ENCODE measurements at places on chromosomes 3 and 15.
A peak's percentile ranks its signal among the peaks of the same experiment; 100 is the strongest.

- no peak for DNase-seq
Observed at GRCh38 chr3:82281205-82281604, 519.8 kb upstream of the GBE1 start.

DNA sequence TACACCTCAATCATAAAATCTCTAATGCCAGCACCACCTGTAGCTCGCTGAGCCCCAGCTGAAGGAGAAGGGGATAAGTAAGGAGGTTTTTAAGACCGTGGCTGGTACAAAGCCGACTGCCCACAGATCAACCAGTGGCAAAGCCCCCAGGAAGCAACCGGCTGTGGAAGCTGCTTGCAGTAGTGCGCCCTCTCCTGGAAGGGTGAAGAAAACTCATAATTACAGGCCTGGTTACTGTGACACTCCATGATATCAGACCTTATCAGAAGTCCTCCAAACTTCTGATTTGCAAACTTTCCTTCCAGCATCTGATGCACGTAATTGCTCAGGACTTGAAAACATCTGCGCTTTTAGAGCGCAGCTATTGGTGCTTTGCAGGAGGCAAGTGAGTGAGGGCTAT, 63.1 kb upstream of the MCTP2 start:
- DNase-seq, result peak; percentile 45

DNA sequence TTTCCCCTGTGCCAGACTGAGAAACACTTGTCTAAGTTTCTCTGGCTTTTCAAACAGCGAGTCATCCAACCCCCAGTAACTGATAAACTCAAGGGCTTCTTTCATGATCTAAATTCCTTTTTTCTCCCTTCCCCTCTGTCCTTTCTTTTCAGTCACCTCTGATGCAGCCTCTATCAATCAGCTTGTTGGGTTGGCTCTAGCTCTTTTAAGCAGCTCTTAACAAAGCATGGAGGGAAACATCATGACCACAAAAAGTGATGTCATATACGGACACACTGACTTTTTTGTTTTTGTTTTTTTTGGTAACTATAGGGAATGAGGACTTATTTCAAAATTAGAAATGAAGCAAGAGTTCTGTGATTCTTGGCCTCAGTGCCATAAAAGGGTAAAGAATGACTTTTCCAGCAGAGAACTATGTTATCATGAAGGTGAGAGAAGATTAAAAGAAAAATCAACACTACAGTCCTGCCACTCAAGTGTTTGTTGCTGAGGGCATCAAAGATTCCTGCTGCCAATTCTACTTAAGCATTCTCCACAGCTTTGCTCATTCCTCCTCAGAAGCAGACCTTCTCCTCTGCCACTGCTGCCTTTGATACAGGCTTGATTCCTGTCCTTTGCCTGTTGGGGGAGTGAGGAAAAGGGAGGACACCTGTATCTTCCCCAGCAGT, 457.0 kb upstream of the ONECUT1 start:
- DNase-seq, result peak; percentile 61

- DNase-seq, result peak; percentile 59
Observed at GRCh38 chr15:78909791-78910228, 35.0 kb downstream of the CTSH start.

- DNase-seq, result peak; percentile 51
Observed at GRCh38 chr3:134312072-134312872, 61.6 kb upstream of the RYK start.

- peak; percentile 95 for DNase-seq
Observed at GRCh38 chr15:20645956-20646355, 104.4 kb upstream of the GOLGA6L6 start.

GRCh38 chr3:59978979-59979378, 929.2 kb upstream of the CFAP20DC start:
- no peak for DNase-seq

GRCh38 chr3:40306336-40306735, 3.2 kb upstream of the EIF1B start:
- DNase-seq, result no peak

- DNase-seq, result no peak
Observed at GRCh38 chr3:32239307-32240158, 1.1 kb downstream of the CMTM8 start.

DNA sequence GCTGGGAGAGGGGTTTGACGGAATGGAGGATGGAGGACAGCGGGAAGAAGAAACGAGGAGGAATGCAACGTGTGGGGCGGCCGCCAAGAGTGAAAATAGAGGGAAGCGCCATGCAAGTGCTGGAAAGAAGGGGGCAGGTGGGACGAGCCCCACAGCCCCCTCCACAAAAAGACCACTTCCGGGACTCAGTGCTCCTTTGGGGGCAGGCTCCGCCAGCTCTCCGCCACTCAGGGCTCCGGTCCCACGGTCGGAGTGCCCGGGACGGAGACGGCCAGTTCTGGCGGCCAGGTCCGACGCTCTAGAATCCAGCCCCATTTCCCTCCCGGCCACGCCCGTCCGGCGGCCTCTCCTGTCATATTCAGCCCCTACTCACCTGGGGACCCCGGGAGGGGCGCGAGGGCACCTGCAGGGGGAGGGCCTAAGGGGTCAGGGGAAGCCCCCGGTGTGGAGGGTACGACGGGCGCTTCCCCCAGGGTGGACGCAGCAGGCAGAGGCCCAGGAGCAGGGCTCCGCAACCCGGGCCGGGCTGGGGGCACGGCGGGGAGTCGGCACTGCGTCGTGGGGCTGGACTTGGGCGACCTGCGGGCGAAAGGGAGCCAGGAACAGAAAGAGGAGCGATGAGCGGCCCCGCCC, 25.5 kb upstream of the CSPG4 start:
- no peak for DNase-seq

DNA sequence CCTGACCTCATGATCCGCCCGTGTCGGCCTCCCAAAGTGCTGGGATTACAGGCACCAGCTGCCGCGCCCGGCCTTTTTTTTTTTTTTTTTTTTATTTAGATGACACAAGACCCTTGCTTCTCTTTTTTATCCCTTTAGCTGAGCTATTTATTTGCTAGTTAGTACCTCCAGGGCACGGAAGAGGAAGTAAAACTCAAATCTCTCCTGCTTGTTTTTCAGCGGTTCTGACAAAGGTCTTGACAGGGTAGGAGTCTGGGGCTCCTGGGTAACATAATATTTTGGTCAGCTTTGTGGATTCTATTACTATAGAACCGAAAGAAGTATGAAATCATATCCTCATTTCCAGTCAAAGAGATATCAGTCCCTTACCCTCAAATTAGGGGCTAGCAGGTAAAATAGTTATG, 44.0 kb upstream of the ETV5 start:
- DNase-seq, result peak; percentile 93

DNA sequence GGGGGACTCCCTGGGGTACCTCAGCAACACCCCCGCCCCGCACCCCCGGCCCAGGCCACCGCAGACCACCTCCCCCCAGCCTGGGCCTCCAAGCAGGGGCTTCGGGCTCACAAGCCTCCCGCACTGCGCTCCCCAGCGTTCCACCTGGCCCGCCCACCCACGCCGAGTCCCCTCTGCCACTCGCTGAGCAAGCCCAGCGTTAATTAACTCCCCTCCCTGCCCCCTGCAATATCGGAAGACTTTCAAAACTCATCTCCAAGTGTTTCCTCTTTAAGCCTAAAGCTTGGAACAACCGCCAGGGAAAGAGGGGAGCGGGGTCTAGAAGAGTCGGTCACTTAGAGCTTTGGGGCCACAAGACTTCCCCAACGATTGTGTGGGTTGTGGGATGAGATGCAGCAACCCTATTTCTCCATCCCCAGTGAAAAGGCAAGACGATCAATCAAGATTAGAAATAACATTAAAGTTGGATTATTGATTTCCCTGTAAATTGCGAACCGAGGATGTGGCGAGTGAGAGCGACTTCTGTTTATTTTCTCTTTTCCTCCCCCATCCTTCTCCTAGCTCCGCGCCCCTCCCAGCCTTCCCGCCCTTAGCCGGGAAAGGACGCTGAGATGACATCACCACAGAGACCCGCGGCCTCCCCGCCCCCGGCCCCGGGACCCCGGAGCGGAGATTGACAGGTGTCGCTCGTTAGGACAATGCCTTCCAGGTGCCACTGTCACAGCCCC, 30.2 kb downstream of the NR2F2 start:
- no peak for DNase-seq

GRCh38 chr3:143956838-143957237, 14.8 kb upstream of the DIPK2A start:
- no peak for DNase-seq

- no peak for DNase-seq
Observed at GRCh38 chr3:176789281-176789705, 408.0 kb downstream of the TBL1XR1 start.
